ENCODE measurements at places on chromosomes 5 and 9.

GRCh38 chr5:179152144-179152895, 92.1 kb downstream of the ZNF354C start:
- no peak for DNase-seq

- no peak for DNase-seq
Measured at GRCh38 chr5:178505639-178506407, 84.4 kb downstream of the COL23A1 start.

DNA sequence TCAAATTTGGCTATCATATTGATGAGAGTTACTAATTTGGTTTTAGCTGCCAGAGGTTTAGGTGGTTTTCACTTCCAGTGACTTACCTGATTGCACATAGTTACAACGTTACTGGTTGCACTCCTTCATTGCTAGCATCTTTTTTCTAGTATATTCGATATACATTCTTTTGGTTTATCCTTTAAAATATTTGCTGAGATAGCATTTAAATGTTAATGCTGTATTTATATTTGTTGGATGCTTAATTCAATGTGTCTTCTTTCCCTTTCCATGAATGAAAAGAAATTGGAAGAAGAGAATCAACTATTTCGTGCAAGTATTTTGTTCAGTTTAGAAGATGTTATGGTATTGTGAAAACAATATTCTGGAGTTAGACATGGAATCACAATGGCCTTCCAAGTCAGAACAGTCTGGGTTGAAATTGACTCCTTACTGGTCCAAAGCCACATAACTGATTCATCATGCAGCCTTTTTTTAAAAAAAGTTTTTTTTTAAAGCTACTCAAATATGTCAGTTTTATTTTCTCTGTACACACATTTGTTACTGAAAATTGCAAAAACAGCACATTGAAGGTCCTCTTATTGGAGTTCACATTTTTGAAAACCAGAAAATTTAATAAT, 2.2 kb downstream of the SPIN1 start:
- DNase-seq = peak; percentile 49

DNA sequence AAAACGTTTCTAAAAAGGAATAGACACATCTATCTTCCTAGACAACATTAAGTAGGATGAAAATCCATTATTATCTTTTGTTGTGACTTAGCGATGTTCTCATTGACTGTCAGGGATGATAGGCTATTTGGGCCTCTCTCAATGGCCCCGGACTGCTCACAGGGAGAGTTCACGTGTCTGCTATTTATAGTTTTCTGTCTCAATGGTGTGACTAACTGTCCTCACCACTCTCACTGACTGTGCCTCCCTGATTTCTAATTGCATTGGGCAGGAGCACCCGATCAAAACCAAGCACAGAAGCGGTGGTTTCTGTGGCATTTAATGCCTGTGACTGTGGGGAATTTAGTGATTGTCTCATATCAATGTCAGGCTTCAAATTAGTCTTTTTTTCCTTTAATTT, 286.7 kb upstream of the KLF9 start:
- DNase-seq = no peak

- DNase-seq = no peak
Measured at GRCh38 chr5:179377421-179378115, 32.3 kb upstream of the ADAMTS2 start.

DNA sequence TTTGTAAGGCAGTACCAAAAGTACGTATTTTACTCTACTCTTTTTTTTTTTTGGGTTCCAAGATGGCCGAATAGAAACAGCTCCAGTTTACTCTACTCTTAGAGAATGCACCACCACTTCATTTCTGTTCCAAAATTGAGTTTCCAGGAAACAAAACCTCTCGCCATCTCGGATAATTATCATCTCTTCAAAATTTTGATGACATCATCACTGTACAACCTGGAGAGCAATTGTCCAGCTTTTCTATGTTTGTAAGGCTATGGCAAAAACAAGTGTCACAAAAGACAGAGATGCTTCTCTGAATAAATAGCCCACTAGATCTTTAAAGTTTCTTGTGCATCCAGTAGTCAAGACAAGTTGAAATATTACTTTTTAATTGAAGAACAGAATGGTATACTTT, 1631.9 kb upstream of the CDH6 start:
- DNase-seq = no peak

- peak; percentile 66 for DNase-seq
Measured at GRCh38 chr5:59542851-59543820, 350.4 kb downstream of the PDE4D start.

DNA sequence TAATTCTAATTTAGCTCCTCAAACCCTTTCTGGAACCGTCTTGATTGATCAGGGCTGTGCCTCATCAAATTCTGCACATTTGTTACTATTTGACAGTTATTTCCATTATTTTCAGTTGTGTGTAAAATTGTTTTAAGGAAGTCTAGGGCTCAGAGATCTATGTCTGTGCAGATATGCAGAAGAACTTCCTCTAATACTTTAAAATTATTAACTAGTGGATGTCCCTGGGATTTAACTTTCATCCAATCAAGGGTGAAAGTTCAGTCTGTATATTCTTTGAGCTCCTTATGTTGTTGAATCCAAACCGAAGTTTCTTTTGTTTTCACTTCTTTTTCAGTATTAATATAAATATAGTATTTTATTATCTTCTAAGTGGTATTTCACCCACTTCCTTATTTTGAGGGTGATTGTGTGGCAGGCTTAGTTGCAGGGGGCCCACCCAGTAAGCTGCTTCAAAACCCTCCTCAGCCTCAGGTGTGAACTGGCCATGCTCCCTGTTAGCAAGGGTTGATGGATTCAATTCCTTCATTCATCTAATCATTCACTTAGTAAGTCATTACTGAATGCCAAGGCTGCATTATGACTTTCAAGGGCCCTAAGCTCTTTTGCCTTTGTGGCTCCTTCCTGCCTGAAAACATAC, 2.1 kb upstream of the CAMLG start:
- DNase-seq = no peak

DNA sequence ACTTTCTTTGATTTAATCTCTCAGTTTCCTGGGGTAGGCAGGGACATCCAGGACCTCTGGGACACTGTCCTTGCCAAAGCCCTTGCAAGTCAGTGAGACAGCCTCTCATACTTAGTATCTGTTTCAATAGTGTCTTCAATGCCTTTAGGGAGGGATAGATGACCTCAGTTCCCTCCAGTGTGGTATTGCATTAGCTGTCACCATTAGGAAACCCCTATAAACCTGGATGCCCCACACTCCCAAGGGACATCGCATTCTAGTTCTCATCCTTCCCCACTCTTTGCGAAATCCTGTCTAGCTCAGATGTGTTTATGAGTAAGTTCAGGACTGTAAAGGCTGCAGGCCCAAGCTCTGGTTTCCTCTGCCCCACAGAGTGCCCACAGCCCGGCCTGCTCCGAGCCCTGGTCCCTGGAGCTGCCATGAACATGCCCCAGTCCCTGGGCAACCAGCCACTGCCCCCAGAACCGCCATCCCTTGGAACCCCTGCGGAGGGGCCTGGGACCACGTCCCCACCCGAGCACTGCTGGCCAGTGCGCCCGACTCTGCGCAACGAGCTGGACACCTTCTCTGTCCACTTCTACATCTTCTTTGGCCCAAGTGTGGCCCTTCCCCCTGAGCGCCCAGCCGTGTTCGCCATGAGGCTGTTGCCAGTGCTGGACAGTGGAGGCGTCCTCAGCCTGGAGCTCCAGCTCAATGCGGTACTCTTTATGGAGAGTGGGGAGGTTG, 13.2 kb downstream of the TMEM8B start:
- peak; percentile 69 for DNase-seq

DNA sequence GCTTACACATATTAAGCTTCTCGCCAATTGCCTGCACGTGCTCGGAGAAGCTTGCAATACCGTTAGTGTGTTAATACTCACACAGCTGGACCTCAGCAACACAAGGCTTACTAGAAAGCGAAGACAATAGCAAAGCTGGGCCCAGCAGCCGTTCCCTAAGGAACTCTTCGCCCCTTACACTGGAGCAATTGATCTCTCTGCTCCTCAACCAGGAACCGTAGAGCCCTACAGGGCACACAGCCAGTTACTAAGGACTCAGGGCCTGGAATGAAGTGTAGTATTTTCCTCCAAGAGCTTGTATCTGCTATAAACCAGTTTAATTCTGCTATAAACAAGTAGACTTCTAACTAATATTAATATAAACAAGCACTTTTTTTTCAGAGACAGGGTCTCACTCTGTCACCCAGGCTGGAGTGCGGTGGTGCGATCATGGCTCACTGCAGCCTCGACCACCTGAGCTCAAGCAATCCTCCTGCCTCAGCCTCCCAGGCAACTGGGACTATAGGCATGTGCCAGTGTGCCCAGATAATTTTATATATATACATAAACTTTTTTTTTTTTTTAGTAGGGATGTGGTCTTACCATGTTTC, 67.0 kb upstream of the SIMC1 start:
- DNase-seq = no peak

- DNase-seq = peak; percentile 63
Measured at GRCh38 chr9:100066539-100066938, 32.3 kb downstream of the ERP44 start.

DNA sequence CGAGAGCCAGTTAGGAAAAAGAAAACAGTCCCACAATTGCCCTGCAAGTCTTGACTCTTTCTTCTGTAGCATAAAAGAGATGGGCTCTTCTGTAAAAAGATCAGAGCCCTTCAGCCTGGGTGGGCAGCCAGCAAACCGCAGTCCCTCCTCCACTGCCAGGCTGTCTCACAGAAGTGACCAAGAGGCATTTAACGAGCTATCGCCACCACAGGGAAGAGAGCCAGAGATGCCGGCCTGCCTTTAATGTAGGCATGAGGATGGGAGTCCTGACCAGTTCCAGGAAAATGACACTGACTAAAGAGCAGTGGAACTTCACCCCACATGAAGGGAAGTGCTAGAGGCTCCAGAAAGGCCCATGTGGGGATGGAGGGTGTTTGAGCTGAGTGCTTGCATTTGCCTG, 264.6 kb downstream of the NDUFS4 start:
- no peak for DNase-seq

DNA sequence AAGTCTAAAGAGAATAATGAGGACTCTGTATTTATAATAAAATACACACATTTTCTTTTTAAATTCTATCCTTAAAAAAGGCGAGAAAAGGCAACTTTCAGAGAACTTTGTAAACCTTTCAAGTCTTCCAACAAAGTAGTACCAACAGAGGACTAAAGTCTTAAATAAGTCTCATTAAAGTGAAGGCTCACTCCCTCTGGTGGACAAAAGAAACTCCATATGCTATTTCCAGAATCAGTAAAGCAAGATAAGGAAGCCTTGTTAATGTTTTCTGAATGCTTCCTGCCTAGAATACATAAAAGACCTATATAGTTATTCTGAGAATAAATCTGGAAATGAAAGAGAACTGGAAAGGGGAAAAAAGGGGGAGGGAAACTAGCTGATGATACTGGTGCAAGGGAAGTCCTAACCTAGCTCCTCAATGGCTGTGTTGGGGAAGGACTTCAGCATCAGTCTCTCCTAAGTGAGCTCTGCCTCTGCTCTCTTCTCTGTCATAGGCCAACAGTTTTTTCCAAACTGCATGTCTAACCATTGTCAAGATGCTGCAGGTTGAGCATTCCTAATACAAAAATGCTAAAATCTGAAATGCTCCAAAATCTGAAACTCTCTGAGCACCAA, 7.2 kb downstream of the HMGCS1 start:
- peak; percentile 75 for DNase-seq

DNA sequence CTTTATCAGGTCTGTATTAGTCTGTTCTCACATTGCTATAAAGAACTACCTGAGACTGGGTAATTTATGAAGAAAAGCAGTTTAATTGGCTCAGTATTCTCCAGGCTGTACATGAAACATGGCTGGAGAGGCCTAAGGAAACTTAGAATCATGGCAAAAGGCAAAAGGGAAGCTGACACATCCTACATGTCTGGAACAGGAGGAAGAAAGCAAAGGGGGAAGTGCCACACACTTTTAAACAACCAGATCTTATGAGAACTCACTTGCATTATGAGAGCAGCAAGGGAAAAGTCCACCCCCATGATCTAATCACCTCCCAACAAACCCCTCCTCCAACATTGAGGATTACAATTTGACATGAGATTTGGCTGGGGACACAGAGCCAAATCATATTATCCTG, 132.1 kb downstream of the PCSK1 start:
- no peak for DNase-seq

DNA sequence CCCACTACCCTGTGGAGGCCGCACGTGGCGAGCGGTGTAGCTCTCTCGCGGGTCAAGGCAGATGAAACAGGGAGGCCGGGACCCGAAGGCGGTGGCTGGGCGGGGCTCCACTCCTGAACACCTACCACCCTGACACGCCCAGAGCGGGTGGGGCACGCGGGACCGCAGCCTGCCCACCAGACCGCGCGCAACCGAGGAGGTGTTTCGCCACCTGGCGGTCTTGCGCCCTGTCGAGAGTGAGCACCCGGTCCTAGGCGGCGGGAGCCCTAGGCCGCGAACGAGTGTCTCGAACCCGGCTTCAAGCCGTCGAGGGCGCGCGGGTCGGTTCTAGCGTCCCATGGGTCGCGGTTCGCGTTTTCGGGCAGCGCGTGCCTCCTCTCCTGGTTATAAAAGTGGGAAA, 2.2 kb upstream of the EXOSC3 start:
- no peak for DNase-seq

DNA sequence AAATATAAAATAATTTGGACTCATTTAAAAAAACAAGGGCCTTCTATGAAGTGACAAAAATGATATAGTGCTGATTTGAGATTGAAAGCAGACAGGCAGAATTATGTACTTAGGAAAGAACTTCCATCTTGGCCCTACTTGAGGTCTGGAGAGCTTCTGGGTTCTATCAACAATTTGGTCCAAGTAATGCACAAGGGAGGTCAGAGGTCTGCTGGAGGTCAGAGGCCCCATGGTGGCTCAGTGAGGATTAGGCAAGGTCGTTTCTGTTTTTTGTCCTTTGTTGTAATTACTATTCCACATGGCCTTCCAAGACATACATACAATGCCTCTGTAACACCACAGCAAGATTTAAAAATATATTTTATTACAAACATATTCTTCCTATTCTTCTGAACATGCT, 37.2 kb downstream of the NUDT12 start:
- DNase-seq = no peak

GRCh38 chr5:52786949-52787599, 642 bp upstream of the ITGA1 start:
- DNase-seq = peak; percentile 19

GRCh38 chr5:4068171-4068570, 472.5 kb downstream of the IRX1 start:
- DNase-seq = no peak

DNA sequence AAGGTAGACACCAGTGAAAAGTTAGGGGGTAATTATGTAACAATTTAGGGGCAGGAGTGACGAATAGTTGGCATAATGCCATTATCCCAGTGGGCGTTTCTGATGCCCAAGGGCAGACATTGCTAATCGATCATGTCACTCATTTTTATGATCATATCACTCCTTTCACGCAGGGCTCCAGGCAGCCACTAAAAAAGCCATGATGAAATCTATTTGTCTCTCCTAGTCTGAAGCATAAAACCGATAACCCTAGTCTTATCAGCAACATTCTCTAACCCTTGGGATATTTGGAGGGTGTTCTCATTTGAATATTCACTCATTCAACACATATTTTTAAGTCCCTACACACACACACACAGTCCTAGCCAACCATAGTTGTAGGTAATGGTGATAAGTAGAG, 114.9 kb downstream of the NMUR2 start:
- DNase-seq = no peak

- peak; percentile 88 for DNase-seq
Measured at GRCh38 chr9:32644698-32645097, 9.2 kb upstream of the TAF1L start.

GRCh38 chr9:32378496-32378895, 5.9 kb upstream of the ACO1 start:
- DNase-seq = peak; percentile 82

GRCh38 chr5:3220638-3221288, 374.9 kb upstream of the IRX1 start:
- DNase-seq = no peak
